HepG2 (cell line): ENCODE measurements at places on chromosomes 3 and 15.

GRCh38 chr3:84444726-84445521, 513.9 kb upstream of the CADM2 start:
- no peak for DNase-seq

DNA sequence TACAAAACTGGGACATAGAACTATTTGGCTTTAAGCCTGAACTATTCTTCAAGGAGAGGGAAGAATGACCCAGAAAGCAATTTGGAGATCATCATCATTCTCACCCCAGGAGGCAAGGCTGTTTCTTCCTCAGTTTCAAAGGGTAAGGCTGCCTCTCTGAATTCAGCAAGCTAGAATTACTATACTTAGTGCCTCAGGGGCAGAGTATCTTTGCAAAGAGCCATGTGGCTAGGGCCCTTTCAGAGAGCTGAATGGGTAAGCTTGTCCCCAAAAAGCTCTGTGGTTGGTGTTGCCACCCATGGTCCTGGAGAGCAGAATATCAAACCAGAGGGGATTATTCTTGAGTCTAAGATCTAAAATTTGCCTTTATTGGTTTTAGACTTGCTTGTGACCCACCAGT, 720.3 kb upstream of the ARPP21 start:
- no peak for DNase-seq

- DNase-seq: no peak
Observed at GRCh38 chr3:192750201-192750600, 22.9 kb upstream of the FGF12 start.

- no peak for DNase-seq
Observed at GRCh38 chr3:138369151-138369900, 20.9 kb downstream of the MRAS start.

DNA sequence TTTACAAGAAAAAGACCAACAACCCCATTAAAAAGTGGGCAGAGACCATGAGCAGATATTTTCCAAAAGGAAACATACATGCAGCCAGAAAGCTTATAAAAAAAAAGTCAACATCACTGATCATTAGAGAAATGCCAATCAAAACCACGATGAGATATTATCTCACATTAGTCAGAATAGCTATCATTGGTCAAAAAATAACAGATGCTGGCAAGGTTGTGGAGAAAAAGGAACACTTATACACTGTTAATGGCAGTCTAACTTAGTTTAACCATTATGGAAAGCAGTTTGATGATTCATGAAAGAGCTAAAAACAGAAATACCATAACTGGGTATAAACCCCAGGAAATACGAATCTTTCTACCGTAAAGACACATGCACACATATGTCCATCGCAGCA, 76.3 kb downstream of the SUCNR1 start:
- DNase-seq: no peak

DNA sequence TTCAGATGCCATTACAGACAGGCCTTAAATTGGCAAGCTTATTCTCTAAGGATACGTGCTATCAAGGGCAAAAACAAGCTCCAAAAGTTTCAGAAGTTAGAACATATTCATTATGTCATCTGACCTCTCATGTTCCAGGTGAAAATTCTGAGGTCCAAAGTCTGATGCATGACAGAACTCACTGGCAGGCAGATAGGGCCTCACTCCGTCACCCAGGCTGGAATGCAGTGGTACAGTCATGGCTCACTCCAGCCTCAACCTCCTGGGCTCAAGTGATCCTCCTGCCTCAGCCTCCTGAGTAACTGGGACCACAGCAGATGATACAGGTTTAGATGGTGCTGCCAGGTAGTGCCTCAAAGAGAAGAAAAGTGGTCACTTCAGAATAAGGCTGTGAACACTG, 15.5 kb downstream of the MRPS25 start:
- DNase-seq: no peak

- no peak for DNase-seq
Observed at GRCh38 chr15:56628893-56629532, 104.3 kb downstream of the ZNF280D start.

DNA sequence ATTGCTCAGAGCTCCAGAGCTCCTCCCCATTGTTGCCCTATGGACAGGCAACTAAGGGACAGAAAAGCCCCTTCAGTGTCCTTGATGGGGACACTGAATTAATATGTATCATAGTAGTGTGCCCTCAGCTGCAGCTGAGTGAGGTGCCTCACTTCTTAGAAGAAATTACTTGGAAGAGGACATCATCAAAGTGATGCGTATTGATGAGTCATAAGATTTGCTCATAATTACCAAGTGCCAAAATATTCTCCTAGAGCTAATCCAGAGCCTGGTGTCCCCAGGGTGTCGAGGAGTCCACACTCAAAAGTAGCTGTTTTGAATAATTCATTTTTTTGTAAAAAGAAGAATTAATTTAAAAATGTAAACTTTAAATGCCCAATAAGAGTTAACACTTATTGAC, 200.7 kb upstream of the SEMA6D start:
- DNase-seq: no peak

GRCh38 chr3:123032057-123032456, 4.5 kb upstream of the SEMA5B start:
- no peak for DNase-seq

- peak; percentile 46 for DNase-seq
Observed at GRCh38 chr3:141686466-141687291, 51.4 kb upstream of the RNF7 start.

DNA sequence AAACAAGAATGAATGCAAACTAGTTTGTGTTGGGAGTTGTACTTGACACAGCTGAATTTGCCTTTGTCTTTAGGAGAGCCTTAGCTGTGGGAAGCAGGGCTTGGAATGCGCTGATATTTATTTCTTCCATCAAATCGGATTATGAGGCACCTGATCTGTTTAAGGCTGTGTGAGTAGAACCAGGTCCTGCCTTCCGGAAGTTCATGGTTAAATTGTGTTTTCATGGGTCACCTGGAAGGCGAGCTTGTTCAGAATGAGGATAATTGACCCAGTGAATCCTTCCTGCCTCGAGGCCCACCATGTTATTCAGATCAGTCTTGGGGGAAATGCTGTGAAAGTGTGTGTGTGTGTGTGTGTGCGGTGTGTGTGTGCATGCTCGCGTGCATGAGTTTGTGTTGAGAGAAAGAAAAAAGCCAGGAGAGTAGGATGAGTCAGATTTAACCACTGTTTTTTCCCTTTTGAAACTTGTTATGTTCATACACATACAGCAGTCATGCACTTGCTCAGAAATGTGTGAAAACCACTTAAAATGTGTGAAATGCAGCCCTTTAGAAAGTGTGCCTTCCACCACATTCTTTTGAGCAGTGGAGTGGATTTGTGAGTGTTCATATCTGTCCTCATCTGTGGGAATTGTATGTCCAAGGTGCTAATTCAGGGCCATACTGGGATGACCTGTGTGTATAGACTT, 36.7 kb downstream of the SMAD3 start:
- no peak for DNase-seq

- no peak for DNase-seq
Observed at GRCh38 chr3:160472344-160472743, 22.8 kb upstream of the TRIM59 start.

GRCh38 chr3:15159501-15160136, 46.4 kb upstream of the CAPN7 start:
- DNase-seq: peak; percentile 46

- DNase-seq: no peak
Observed at GRCh38 chr3:192843723-192844485, 73.8 kb downstream of the MB21D2 start.
